ENCODE measurements at places on chromosomes 1 and 21.

GRCh38 chr1:33706634-33707255 is 157.1 kb upstream of the HMGB4 start:
- DNase-seq, result no peak

DNA sequence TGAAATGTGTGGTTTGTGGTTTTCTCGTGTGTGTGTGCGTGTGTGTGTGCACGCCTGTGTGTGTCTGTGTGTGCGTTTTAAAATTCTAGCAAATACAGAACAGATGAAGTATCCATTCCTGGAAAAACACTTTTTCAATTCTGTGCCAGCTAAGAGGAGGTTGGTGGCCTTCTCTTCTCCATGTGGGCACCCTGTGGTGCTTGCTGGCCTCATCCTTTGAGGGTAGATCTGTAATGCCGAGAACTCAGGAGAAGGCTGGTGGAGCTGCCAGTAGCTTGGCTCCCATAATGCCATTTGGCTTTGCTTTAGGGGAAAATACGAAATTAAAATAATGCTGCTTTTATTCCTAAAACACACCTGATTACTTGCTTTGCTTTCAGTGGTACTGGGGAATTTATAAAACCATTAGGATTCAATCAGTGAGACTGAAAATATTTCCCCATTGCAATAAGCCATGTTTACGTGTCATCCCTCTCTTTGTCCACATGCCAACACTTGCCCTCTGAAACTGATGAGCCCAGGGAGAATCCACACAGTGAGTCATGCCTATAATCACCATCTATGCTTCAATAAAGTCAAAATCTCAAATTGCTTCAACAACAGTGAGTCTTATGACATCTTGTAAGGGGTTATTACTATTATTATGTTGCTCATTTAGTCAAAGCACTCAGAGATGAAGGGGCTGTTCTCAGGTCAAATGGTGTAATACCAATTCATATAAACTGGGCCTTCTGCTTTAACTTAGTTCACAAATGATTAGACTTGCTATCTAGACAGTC is 39.2 kb downstream of the ABCA4 start:
- DNase-seq, result no peak

GRCh38 chr21:44615911-44616590 is 4.2 kb downstream of the KRTAP10-8 start:
- no peak for DNase-seq

DNA sequence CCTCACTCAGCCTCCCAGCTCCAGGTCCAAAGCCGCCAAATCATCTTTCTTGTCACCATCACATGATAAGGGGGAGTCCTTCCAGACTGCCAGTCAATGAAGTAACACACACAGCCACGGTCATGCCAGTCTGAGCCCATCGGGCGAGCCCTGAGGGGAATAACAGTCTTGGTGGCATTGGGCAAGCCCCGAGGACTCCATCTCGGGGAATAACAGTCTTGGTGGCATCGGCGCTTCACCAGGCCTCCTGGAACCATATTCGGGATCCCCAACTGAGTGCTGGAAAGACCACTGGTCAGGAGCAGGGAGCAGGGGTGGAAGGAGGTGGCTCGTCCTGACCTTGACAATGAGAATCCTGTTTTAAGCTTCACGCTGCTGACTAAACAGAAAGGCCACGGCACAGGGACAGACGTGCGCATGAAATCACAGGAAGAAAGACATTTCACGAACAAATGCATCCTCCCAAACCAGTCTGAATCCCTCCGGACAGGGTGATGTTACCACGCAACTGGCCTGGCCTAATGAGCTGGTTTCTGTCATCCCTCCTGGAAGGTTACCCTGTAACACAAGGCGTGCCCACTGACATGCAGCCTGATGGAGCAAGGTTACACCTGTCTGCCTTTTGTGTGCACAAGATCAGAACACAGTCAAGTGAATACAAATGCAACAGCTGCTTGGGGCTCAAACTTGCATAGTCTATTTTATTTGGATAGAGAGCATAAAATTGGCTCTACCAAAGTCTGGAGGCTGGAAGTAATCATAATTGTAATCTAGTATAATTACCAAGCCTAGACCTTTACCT is 517.4 kb downstream of the KIF26B start:
- no peak for DNase-seq

DNA sequence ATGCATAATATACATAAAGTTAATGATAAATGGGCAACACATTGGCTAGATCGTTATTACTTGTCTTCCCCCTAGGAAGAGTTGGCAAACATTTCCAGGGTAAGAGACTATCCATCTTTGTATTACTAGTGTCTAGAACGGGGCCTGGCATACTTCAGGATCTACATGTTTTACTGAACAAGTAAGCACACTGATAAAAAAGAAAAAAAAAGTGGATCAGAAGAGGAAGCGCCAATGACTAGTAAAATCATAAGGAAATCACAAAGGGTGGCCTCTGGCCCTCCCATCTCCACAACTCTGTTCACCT is 482 bp downstream of the TM2D1 start:
- DNase-seq, result no peak

DNA sequence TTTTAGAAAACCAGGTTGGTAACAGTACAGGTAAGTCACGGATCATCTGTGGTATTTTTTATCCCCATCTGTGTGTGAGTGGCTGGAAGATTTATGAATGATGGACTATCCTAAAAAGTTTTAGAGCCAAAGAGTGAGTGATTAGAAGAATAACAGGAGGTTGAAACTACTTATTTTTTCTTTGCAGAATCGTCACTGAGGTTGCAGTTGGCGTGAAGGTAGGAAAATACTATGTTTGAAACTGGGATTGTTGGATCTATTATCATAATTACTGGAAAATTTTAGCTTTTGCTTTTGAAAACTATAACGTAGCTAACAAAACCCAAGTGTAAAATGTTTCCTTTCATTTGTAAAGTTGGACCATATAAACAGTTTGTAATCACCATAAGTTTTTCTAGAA is 1.8 kb downstream of the PTBP2 start:
- no peak for DNase-seq

GRCh38 chr1:43789604-43790550 is 82.5 kb downstream of the ST3GAL3 start:
- no peak for DNase-seq

GRCh38 chr1:154176337-154176736 is 15.6 kb downstream of the TPM3 start:
- no peak for DNase-seq

DNA sequence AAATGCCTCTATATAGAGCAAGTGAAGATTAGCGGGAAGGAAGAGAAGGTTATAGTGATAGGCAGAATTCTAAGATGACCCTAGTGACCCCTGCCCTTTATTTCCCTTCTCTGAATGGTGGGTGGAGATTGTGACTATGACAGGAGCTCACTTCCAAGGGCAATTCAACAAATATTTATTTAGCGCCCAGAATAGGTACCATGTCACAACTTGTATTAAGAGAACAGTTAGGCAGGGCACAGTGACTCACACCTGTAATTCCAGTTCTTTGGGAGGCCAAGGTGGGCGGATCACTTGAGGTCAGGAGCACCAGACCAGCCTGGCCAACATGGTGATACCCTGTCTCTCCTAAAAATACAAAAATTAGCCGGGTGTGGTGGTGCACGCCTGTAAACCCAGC is 236.0 kb upstream of the POGK start:
- DNase-seq, result no peak

- no peak for DNase-seq
Observed at GRCh38 chr1:172990598-172991215, 60.0 kb downstream of the TNFSF18 start.
